ENCODE measurements at places on chromosomes 2 and 18.

GRCh38 chr2:30267161-30267975 lies 36.0 kb downstream of the LBH start:
- DNase-seq, result no peak

- peak; percentile 73 for DNase-seq
Observed at GRCh38 chr2:120779781-120780283, 44.2 kb downstream of the GLI2 start.

- peak; percentile 29 for DNase-seq
Observed at GRCh38 chr18:47931718-47932103, 1.3 kb upstream of the SMAD2 start.

- no peak for DNase-seq
Observed at GRCh38 chr18:61169386-61169785, 163.8 kb upstream of the CDH20 start.

DNA sequence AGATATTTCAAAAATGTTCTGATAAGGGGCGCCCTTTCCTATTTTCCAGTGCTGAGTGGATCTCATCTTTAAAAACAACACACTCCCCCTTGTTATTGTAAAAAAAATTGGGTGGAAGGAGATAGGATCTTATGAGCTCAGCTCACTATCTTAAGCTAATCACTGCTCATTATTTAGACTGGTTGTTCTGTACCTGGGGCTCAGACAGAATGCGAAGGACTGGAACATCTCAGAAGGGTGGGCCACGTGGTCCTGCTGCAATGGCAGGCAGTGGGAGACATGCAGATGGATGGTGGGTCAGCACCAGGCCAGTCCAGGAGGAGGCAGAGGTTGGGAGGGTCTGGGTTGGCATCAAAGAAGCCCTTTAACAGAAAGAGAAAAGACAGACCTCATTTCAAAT lies 48.3 kb upstream of the GPR155 start:
- no peak for DNase-seq

DNA sequence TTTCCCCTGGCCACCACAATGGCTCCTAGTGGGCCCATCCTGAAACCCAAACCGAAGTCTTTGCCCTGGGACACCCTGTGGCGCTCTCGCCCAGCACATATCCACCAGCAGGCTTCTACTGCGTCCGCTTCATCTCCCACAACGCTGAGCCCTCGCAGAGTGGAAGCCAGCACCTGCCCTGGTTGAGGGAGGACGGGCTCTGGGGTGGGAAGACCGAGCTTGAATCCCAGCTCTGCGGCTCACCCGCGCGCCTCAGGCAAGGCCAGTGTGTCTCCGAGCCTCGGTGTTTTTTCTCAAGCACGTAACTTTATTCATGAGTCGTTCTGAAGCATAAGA lies 15.6 kb downstream of the KLF11 start:
- no peak for DNase-seq

DNA sequence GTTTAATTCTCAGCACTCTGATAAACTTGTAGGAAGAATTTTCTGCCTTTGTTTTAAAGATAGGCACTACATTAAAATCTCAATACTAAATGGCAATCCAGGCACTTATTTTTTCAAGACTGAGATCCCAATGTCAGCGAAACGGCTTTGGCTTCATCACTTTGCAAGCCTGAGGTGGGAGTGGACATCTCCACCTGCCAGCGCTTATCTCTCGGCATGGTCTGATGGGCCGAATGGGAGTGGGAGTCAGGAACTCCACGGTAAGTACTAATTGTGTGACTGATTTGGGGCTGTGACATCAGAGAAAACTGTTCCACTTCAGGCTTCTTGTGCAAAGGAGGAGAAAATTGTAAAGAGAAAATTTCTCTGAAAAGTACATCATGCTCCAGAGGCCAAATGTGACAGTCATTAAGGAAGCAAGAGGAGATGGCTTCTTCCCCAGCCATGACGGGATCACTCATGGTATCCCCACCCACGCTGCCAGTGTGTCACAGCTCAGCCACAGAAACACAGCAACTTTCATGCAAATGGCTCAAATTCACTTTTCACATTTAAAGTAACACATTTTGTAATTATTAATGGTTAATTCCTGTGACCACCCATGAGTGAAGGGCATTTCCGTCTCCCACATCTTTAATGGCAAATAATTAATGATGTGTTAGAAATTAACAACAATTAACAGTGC lies 385.5 kb upstream of the HNRNPA3 start:
- DNase-seq, result no peak

GRCh38 chr18:76823161-76823538 lies 793 bp downstream of the ZNF236 start:
- no peak for DNase-seq

GRCh38 chr2:240210198-240210965 lies 69.9 kb upstream of the OTOS start:
- DNase-seq, result no peak

GRCh38 chr2:21643180-21643579 lies 519.4 kb downstream of the TDRD15 start:
- DNase-seq, result no peak

GRCh38 chr2:154692927-154693326 lies 5.6 kb upstream of the KCNJ3 start:
- DNase-seq, result no peak

DNA sequence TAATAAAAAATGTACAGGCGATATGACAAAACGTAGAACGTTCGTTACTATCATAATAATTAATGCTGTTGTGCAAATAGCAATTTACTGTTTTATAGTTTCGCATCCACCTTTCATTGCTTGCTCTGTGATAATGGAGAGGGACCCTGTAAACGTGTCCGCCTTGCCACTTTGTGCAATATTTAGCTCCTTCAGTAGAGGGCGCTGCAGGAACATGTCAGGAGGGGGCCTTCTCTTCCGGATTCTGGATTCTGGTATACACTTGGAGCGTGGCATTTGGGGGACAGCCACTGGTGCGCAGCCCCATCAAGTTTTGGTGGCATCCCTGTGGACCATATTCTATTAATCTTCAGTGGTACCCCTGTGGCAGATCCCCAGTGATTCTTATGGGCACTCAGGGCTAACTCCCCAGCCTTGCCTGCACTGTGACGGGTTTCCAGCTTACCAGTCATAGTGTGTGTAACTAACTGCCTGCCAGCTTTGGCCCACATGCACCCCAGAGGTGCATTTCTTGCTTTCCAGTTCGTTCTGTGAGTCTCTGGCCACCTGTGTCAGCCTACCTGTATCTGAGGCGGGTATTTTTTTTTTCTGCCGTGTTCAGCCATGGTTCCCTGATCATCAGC lies 140.3 kb downstream of the CYRIA start:
- no peak for DNase-seq

GRCh38 chr2:237184192-237184918 lies 98.7 kb downstream of the COPS8 start:
- peak; percentile 57 for DNase-seq

GRCh38 chr2:62363166-62363565 lies 142.8 kb downstream of the TMEM17 start:
- DNase-seq, result no peak

GRCh38 chr2:231533086-231533776 lies 3.0 kb upstream of the NMUR1 start:
- DNase-seq, result no peak

DNA sequence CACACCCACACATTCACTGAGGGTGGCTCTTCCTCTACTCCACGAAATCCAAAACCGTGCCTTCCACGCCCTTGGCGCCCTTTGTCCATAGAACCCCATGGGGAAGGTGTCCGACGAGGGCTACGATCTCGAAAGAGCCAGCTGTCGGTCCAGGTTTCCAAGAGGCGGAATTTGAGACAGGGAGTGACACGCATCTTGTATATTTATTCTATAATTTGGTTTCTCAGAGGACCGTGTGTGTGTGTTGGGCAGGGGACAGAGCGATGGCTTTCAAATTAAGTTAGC lies 726 bp downstream of the C2orf69 start:
- no peak for DNase-seq
